ENCODE measurements at places on chromosomes 3 and 15. TPM values are rescaled to one million over a fixed set of nuclear protein-coding genes. Genes with fewer than 3 reads are reported as not detected.

ZMYND10 gene
- 3.4 TPM for total RNA-seq

CCR8 gene
- not detected for total RNA-seq

CATSPER2 gene
- 18.2 TPM for total RNA-seq

NR1I2 gene
- 0.63 TPM for total RNA-seq

MLF1 gene
- 24.7 TPM for total RNA-seq

GRK7 gene
- total RNA-seq = 0.31 TPM

MRPS25 gene
- total RNA-seq = 47.9 TPM

ETV5 gene
- total RNA-seq = 51.6 TPM

AADAC gene
- total RNA-seq = not detected

ATP10A gene
- 2.5 TPM for total RNA-seq

FETUB gene
- total RNA-seq = not detected

AADACL2 gene
- total RNA-seq = not detected

HRH1 gene
- total RNA-seq = 1.9 TPM

FBXO22 gene
- total RNA-seq = 41.0 TPM

IL17RD gene
- total RNA-seq = 63.5 TPM

GCNT3 gene
- not detected for total RNA-seq

CCDC12 gene
- total RNA-seq = 36.9 TPM

CLDN1 gene
- 2.5 TPM for total RNA-seq

CHRNA5 gene
- total RNA-seq = 6.6 TPM

CLEC3B gene
- 14.7 TPM for total RNA-seq

LTK gene
- total RNA-seq = not detected

KNG1 gene
- not detected for total RNA-seq

TFDP2 gene
- total RNA-seq = 98.3 TPM

PIK3R4 gene
- 36.0 TPM for total RNA-seq

PAQR5 gene
- 0.31 TPM for total RNA-seq

EFCC1 gene
- 0.94 TPM for total RNA-seq

PLCL2 gene
- 95.8 TPM for total RNA-seq
